Activated T-cell treated with anti-CD3 and anti-CD28 coated beads, Interleukin-2, amount 50 U/mL, for 4 hours (primary cell): ENCODE measurements at places on chromosomes 3 and 15. TPM values are rescaled to one million over a fixed set of nuclear protein-coding genes. Genes with fewer than 3 reads are reported as not detected.

RASGRF1 gene
- not detected for total RNA-seq

CFAP100 gene
- not detected for total RNA-seq

EIF4E3 gene
- 13.4 TPM for total RNA-seq

PLA2G4D gene
- total RNA-seq: not detected

ATP13A5 gene
- total RNA-seq: not detected

CNBP gene
- 623 TPM for total RNA-seq

CX3CR1 gene
- total RNA-seq: 0.73 TPM

RAB8B gene
- total RNA-seq: 152 TPM

RETNLB gene
- total RNA-seq: not detected
